NCI-H774 (cell line): ENCODE measurements at places on chromosomes 3 and 15.

GRCh38 chr3:166005126-166005525, 167.9 kb upstream of the BCHE start:
- DNase-seq: no peak

GRCh38 chr3:7576071-7576470, 715.2 kb downstream of the GRM7 start:
- no peak for DNase-seq

DNA sequence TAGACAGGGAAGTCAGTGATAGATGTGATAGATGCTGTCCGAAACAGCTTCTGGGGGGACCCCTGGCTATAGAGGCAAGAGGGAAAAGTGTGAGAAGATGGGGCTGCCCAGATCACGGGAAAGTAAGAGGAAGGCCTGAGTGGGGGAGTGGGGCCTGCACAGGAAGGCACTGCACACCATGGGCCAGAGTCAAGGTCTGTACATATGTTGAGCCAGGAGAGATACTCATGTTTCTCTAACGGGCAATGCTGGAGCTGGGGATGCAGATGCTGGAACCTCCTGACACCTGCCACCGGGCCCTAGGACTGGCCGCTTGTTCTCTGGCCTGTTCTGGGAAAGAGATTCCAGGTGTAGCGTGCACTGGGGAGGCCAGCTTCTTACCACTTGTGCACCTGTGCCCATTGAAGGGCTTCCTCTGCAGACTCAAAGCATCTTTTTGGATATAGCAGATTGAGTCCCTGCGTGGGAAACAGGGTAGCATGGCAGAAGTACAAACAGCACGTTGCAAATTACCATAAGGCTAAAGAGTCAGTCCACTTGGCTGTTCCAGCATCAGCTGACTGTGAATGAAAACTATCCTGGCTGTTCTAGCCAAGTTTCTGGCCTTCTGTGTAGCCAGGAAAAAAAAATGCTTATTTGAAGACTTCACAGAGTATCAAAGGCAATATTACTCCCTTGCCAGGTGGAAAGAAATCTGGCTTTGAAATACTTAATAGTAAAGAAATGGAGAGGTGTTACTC, 77.1 kb upstream of the GSK3B start:
- no peak for DNase-seq

- no peak for DNase-seq
Observed at GRCh38 chr3:78562328-78562727, 1205.5 kb downstream of the ROBO1 start.

- no peak for DNase-seq
Observed at GRCh38 chr15:44414001-44414400, 13.4 kb upstream of the CTDSPL2 start.
